ENCODE measurements at places on chromosomes 11 and 22.

DNA sequence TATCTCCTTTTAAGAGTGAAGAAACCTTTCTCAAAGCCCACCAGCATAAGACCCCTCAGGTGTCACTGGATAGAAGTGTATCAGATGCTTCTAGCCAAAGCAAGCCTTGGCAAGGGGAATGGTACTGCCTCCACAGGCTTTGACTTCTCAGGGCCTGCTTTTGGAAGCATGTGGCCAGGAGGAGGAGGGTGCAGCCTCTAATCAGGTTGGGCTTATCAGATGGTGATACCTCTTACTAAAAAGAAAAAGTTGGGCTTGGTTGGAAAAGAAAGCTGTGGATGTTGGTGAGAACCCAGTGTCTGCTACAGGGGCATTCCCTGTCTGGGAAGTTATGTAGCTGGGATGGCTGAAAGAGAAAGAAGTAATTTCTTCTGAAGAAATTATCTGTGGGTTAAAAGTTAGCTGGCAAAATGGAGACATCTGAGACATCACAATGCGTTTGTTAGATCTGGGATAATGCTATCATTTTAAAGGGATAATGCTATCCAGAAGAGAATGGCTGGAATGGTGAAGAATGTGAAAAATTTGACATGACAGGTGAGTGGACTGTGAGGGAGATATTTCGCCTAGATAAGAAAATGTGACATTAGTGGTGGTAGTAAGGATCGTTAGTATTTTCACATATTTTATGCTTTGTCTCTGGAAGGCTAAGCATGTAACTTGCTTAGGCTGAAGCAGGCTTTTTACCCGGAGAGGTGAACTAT lies 7.2 kb downstream of the APLP2 start:
- no peak for DNase-seq

DNA sequence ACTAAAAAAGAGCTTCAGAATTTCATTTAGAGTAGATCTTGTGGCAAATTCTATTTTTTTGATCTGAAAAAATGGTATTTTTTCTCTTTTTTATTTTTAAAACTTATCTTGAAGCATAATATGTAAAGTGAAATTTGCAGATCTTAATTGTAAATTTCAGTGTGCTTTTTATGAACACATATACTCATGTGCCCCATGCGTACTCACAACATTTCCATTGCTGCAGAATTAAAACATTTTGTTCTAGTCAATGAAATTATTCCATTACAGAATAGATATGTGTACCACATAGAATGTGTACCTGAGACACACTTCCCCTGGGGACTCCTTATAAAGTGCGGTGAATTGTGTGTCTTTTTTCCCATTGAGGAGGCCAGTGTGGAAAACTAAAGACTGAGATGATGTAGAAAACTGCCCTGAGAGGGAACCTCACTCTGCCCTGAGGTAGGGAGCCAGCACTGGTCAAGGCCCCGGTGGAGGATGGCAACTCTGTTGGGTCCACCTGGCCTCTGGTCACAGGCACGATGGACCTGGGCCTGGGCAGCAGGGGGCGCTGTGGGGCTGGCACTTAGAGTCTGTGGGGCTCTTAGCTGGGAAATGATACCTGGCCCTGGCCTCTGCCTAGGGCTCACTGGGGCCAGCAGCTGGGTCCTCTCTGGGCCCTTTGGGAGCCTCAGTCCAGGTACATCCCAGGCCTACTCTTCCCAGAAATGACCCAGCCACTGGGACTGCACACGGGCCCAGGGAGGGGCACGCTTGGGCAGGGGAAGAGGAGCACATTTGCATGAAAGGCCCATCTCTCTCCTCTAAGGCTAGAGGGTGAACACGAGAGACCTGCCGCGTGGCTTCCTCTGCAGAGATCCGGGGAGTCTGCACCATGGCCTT lies 77.9 kb upstream of the TOP3B start:
- DNase-seq: no peak

- no peak for DNase-seq
Observed at GRCh38 chr22:37521236-37521739, 2.1 kb upstream of the CARD10 start.

DNA sequence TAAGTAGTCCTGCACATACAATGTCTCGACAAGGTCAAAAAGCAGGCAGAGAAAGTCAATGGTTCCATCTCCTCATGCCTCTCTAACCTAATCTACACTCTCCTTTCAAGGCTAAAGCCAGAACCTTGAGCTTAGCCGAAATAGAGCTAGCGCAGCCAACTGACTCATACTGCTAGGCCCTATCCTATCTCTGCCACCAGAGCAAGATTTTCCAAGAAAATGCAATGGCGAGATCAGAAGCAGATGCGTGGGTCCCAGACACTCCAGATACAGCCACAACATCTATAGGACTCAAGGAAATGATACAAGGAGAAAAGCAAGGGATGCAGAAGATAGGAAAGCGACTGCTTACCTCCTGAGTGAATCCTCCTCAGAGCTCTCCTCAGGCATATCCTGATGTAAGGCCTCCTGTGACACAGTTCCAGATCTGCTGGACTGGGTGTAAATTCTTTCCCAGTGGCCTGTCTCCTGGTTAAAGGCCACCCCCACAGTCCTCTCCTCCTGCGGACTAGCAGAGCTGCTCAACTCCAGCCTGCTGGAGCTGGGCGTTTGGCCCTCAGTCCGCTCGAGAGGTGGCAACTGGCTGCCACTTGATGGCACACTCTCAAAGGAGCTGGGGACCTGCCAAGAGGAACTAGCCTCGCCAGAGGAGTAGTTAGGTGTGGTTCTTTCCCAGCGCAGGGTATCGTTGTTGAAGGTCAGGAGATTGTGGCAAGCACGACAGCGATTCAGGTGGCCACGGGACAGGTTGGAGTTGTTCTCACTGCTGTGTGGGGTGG lies 52.0 kb downstream of the AMBRA1 start:
- DNase-seq: no peak

GRCh38 chr11:2744166-2744565 lies 44.4 kb upstream of the KCNQ1OT1 start:
- no peak for DNase-seq

- DNase-seq: no peak
Observed at GRCh38 chr11:117204283-117205080, 5.3 kb downstream of the TAGLN start.

GRCh38 chr11:77642228-77642627 lies 4.6 kb upstream of the CLNS1A start:
- no peak for DNase-seq

GRCh38 chr22:46861468-46862367 lies 99.3 kb downstream of the TBC1D22A start:
- no peak for DNase-seq

- DNase-seq: no peak
Observed at GRCh38 chr11:95245038-95245437, 14.0 kb upstream of the SESN3 start.

DNA sequence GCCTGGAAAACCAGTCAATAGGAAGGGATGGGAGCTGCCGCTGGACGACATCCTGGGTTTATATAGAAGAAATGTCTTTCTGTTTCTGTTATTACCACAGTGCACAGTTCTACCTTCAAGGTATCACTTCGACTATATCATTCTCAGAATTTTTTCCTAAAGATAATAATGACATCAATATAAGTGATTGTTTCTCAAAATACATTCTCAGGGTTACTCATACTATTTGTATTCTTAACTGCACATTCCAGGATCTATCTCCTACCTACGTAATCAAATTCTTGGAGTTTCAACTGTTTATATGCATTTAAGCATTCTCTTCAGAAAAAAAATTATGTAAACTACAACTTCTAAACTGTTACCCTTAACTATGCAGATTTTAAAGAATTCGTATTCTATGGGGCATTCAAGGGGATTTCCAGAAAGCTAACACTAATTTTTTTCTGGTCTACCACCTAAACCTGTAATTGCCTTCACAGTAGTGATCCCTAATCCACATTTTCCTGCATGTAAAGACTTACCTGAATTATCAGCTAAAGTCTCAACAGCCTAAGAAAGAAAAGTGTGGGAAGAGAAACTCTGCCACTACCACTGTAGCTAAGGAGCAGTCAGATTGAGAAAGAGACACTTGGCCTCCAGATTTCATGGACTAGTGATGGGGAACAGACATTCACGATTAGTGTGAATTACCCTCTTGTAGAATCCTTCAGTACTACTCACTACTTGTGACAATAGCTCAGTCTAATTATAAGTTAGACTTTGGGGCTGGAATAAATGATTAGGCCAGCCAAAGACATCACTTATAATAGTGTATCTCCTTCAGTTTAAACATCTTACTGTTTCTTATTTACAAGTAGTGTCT lies at the start of gene OR51B5:
TSS of gene OR51B5 (minus strand) at position 51 of the 862 bp plus-strand sequence. CDS start at position 51, 0 bp downstream.
- DNase-seq: no peak

- DNase-seq: no peak
Observed at GRCh38 chr11:110472858-110473257, 43.1 kb downstream of the FDX1 start.

GRCh38 chr11:121654843-121655536 lies 202.2 kb upstream of the SORL1-AS1 start:
- no peak for DNase-seq

DNA sequence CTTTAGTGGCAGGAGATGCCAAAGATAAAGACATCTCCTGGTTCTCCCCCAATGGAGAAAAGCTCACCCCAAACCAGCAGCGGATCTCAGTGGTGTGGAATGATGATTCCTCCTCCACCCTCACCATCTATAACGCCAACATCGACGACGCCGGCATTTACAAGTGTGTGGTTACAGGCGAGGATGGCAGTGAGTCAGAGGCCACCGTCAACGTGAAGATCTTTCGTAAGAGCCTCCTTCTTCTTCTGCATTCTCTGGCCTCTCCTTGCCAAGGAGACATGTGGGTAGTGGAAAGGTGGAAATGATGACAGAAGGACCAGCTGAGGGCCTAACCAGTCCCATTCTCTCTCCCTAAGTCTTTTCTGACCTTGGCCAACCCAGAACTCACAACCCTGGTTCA lies 110.1 kb upstream of the TTC12 start:
- no peak for DNase-seq

DNA sequence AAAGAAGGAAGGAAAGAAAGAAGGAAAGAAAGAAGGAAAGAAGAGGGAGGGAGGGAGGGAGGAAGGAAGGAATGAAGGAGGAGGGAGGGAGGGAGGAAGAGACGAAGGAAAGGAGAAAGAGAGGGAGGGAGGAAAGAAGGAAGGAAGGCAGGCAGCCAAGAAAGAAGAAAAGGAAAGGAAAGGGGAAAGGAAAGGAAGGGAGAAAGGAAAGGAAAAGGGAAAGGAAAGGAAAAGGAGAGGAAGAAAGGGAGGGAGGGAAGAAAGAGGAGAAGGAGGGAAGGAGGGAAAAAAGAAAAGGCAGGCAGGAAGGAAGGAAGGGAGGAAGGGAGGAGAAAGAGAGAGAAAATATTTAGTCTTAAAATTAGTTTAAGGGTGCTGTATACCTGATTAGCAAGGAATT lies 704.1 kb downstream of the LUZP2 start:
- no peak for DNase-seq

DNA sequence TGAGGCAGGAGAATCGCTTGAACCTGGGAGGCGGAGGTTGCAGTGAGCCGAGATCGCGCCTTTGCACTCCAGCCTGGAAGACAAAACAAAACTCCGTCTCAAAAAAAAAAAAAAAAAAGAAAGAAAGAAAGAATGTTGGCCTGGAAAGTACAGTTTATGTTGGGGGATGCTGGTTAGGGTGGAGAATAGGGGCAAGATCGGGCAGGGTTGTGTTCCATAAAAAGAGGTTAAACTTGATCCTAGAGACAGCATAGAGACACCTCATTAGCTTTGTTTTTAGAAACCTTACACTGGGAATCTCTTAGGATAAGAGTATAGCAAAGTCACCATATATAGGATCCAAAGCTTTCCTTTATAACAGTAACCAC lies 1.9 kb upstream of the FTH1 start:
- DNase-seq: no peak

DNA sequence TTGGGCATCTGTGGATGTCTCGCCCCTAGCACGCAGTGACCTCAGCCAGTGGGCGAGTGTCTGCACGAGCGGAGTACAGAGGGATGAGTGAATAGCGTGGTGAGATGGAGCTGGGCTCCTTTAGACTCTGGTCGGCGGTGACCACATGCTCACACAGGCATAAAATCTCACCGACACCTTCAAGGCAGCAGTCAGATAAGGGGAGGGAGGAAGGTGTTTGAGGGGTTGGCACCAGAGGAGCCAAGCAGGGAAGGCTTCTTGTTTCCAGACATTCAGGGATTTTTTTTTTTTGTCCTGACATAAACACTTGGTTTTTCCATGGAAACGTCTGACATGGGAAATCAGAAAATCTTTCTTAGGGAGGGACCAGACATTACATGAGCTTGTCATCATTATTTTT lies 35.8 kb downstream of the GRIK4 start:
- DNase-seq: no peak

DNA sequence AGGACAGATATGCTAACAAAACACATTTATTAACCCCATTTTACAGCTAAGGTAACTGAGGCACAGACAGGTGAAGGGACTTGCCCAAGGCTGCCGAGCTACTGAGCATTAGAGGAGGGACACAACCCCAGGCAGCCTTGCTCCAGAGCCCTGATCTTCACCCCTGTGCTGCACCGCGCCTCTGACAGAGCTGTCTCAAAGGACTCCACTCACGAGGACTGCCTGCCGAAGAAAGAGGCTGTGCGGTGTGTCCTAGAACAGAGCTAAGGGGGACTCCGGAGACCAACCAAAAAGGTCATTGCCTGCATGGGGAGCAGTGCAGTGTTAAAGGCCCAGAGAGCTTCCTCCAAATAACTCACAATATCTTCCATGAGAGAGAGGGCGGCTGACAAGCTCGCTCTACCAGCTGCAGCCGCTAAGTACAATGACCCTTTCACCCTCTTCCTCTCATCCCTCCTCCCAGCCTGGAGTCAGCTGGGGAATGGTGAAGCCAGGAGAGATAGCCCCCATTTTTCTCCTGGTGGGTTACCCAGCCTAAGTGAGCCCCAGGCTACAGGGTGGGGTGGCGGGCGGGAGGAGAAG lies 119.2 kb downstream of the DSCAML1 start:
- DNase-seq: no peak

DNA sequence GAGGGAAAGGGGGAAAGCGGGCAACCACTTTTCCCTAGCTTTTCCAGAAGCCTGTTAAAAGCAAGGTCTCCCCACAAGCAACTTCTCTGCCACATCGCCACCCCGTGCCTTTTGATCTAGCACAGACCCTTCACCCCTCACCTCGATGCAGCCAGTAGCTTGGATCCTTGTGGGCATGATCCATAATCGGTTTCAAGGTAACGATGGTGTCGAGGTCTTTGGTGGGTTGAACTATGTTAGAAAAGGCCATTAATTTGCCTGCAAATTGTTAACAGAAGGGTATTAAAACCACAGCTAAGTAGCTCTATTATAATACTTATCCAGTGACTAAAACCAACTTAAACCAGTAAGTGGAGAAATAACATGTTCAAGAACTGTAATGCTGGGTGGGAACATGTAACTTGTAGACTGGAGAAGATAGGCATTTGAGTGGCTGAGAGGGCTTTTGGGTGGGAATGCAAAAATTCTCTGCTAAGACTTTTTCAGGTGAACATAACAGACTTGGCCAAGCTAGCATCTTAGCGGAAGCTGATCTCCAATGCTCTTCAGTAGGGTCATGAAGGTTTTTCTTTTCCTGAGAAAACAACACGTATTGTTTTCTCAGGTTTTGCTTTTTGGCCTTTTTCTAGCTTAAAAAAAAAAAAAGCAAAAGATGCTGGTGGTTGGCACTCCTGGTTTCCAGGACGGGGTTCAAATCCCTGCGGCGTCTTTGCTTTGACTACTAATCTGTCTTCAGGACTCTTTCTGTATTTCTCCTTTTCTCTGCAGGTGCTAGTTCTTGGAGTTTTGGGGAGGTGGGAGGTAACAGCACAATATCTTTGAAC lies 6.8 kb downstream of the MALAT1 start:
- DNase-seq: no peak

- DNase-seq: no peak
Observed at GRCh38 chr22:40768206-40768605, 50.9 kb downstream of the SLC25A17 start.

Data from fibroblast of skin of left biceps (primary cell).